Midbrain (tissue), 1 donor: ENCODE measurements at places on chromosomes 16 and 17.

- DNase-seq, result no peak
Measured at GRCh38 chr17:82970067-82970466, 109.3 kb upstream of the METRNL start.

DNA sequence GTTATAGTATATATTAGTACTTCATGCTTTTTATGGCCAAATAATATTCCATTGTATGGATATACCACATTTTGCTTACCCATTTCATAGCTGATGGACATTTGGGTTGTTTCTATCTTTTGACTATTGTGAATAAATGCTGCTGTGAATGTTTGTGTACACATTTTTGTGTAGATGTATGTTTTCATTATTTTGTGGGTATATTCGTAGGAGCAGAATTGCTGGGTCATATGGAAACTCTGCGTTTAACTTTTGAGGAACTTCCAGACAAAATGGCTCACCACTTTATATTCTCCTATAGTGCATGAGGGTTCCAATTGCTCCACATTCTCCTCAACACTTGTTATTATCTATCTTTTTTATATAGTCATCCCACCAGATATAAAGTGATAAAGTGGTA, 88.6 kb downstream of the CCT6B start:
- no peak for DNase-seq

- no peak for DNase-seq
Measured at GRCh38 chr17:48283411-48283810, 146.6 kb downstream of the SKAP1 start.

DNA sequence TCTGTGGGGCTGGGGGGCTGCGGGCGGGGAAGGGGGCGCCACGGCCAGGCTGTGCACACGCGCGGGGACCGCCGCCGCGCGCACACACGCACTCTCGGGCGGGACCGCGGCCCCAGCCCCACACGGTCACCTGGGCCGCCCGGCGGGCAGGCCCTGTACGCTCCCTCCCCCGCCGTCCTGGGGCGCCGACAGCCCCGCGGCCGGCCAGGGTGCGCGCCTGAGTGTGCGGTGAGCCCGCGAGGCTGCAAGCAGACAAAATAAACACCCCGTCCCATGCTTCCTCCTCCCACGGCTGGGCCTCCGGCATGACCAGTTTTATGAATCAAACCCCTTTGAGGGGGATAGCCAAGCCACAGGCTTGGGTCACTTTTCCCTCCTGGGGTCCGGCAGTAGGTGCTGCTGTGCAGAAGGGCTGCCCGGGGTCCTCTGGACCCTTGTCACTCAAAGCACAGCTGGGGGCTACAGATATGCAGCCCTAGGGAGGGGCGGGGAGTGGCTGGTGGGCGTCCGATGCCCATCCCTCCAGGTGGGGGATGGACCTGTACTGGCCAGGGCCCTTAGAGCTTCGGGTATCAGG, 441 bp downstream of the VASN start:
- no peak for DNase-seq

- no peak for DNase-seq
Measured at GRCh38 chr17:10992106-10992880, 154.4 kb upstream of the PIRT start.

DNA sequence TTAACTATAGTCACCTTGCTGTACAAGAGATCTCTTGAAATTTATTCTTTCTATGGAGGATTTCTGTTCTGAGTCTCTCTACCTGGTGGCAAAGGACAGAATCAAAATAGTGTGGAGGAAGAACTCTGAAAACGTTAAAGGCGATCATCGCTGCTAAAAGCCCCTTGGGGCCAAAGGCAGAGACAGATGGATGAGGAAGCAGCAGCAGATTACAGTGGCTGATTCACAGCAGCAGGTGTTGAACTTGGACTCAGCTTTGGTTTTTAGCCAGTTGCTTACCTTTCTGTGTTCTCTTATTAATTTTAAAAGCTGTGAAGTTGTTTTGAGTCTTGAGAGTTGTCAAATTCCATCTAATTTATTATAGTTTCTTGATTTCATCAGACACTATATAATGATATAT, 956.1 kb upstream of the GOT2 start:
- DNase-seq, result no peak
